ENCODE measurements at places on chromosomes 4 and X. TPM values are rescaled to one million over a fixed set of nuclear protein-coding genes. Genes with fewer than 3 reads are reported as not detected.

Gene MAMLD1
- total RNA-seq, result 1.9 TPM

Gene CYBB
- 41.8 TPM for total RNA-seq

DNA sequence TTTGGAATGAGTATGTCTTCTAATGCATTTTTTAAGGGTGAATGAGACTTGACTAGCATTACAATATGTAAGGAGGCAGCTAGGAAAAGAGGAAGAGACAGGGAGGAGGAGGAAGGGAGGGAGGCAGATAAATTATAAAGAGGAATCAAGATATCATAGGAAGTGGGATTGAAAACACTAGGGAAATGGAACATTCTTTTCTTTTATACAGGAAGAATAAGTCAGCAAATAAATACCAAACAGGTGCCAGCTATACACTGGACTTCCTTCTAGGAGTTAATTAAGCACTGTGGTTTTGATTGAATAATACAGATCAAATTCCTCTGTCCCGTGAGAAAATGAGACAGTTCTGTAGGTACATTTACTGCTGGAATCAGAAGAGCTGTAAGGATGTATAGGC, 78.6 kb downstream of the PACRGL start:
- DNase-seq, result no peak

- no peak for DNase-seq
These were observed 95.5 kb downstream of the C4orf51 start for GRCh38 chr4:145775406-145775805.

- DNase-seq, result peak; percentile 19
These were observed 1.1 kb downstream of the PJA1 start for GRCh38 chrX:69163936-69164741.

- no peak for DNase-seq
These were observed 12.7 kb upstream of the TMPRSS11D start for GRCh38 chr4:67896421-67897065.

DNA sequence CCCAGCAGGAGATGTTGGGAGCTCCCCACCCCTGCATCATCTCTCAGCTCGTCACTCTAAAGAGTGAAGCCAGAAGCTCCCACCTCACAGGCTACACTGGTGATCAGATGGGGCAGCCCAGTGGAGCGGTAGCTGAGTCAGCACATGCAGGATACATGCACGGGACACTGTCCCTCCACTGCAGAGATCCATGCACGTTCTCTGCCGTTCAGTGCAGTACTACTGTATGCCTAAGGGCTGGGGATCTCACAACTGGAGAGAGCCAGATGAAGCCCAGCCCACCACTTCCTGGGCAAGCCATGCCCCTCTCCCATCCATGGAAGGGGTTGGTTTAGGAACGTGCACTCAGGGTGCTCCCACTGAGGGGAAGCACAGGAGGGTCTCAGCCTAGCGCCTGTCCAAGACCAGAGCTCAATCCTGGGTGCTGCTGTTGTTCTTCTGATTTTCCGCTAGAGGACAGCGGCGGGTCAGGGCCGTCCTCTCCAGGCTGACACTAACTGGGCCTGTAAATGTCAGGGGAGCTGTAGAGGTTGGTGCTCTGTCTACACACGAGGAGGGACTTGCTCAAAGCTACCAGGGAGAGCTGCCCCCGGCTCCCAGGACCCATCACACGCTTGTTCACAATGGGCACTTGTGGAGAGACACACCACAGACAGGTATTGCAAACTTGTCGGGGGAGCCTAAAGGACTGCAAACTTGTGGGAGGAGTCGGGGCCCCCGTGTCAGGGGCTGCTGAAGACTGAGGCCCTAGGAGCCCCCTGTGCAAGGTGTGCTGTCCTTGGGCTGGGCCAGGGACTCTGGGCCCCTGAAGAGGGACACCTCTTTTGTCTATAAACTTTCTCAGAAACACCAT, 18.2 kb upstream of the ABLIM2 start:
- no peak for DNase-seq

DNA sequence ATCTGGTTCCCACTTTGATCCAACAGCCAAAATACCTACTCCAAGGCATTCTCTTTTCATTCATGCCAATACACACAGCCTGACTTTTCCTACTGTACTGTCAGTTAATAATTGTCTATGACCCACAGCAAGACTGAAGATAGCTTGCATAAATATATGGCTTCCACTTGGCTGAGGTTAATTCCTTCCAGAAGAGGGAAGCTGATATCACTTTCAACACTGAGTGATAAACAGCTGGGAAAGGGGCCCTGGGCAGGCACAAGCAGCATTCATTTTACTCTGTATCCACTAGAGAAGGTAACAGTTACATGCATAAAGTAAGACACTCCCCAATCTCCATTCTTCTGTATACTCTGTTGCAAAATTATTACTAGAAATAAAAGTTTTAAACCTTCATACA, 200.2 kb upstream of the UGT8 start:
- no peak for DNase-seq

DNA sequence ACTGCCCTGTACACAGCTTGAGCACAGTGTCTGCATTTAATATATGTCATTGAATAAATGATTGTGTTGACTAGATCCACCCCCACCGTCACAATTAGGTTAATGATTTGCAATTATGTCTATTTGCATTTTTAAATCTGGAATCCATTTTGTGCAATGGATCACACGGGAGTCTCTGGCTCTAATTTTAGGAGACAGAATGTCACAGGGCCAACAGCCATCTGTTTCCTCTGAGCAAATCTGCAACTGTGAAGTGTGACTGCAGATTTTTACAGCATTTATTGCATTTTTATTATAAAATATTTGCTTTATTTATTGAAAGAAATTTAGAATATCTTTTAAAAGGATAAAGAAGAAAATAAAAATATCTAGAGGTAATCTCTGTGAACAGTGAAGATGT, 316.8 kb downstream of the HS3ST1 start:
- DNase-seq, result no peak

Measured in mucosa of gallbladder (tissue), 1 donor.